ENCODE measurements at places on chromosomes 11 and 22.

- no peak for DNase-seq
Observed at GRCh38 chr11:79413268-79413667, 27.6 kb downstream of the TENM4 start.

GRCh38 chr22:44191036-44191454 is 10.3 kb downstream of the PARVG start:
- no peak for DNase-seq

- no peak for DNase-seq
Observed at GRCh38 chr11:131467645-131468394, 97.4 kb downstream of the NTM start.

DNA sequence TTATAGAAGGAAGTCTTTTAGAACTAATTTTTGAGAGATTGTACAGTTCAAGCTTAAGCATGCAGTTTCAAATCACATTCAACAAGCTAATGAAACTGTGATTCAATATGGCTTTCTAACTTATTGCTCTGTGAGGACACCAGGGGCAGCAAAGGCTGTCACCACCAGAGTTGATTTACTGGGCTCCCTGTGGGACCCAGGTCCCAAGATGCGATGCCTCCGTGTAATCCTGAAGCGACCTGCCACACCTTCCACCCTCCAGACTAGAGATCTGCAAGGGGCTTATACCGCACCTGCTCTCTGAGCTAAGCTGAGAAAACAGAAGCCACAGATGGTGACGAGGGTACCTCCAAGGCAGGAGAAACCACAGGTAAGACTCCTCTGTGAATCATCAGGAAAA is 918 bp upstream of the OR51Q1 start:
- no peak for DNase-seq
